SK-N-DZ (cell line): ENCODE measurements at places on chromosomes 7 and 10.
A peak's percentile ranks its signal among the peaks of the same experiment; 100 is the strongest.

DNA sequence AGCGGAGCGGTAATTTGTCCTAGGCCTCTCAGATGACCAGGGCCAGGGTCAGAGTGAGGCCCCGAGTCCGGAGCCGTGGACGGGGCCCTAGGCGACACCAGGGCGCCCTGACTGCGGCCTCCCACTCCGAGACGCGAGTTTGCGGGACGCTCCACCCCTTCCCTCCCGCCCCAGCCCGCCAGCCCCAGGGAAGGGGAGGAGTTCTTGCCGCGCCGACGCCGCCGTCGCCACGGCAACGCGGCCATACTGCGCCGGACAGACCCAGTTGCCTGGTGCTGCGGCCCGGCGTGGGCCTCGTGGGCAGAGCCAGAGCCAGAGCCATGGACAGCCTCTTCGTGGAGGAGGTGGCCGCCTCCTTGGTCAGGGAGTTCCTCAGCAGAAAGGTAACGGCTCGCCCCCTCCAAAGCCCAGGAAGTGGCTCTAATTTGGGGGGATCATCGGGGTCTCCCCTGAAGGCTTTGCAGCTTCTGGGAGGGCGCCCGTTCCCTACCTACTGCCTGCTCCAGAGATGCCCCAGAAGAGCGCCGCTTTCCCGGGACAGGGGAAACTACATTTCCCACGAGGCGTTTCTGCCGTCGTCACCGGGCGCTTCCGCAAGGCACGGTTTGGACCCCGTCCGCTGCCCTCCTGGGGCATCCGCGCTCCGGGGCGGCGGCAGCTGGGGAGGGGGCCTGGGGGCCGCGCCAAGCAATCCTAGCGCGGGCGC lies at the start of gene MINDY4:
TSS of gene MINDY4 (plus strand) at position 244 of the 706 bp plus-strand sequence. CDS start at position 321, 77 bp downstream.
- DNase-seq, result peak; percentile 82

- no peak for DNase-seq
Observed at GRCh38 chr7:137160236-137160635, 183.3 kb downstream of the PTN start.

DNA sequence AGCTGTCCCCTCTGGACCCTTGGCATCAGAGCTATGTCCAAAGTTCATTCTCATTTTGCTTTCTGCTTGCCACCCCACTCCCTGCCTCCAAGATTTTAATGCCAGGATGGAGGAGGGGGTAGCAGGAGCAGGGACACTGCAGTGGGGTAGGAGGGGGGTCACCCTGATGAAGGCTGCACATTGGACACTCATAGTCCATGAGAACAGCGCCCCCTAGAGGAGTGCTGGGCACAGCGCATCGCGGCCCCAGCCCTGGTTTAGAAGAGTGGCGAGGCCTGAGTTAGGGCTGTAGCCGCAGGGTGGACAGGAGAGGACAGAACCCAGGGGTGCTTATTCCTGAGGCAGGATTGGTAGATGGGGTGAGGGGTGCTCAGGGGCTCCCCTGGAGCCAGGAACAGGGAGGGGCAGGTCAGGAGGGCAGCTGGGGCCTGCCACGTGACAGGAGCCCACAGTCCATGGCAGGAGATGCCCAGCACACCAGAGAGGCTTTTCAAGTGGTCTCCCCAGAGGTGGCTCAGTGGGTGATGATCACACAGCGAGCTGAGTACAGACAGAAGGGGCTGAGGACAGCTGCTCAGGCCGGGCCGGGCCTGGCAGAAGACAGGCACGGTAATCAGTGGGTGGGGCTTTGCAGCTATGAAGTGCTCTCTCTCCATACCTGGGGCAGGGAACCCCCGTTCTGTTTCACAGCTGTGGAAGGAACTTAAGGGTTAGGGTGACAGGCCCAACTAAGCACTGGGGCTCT lies 71.4 kb downstream of the NEURL1 start:
- DNase-seq, result no peak

- no peak for DNase-seq
Observed at GRCh38 chr10:29611781-29612381, 22.9 kb downstream of the SVIL start.

DNA sequence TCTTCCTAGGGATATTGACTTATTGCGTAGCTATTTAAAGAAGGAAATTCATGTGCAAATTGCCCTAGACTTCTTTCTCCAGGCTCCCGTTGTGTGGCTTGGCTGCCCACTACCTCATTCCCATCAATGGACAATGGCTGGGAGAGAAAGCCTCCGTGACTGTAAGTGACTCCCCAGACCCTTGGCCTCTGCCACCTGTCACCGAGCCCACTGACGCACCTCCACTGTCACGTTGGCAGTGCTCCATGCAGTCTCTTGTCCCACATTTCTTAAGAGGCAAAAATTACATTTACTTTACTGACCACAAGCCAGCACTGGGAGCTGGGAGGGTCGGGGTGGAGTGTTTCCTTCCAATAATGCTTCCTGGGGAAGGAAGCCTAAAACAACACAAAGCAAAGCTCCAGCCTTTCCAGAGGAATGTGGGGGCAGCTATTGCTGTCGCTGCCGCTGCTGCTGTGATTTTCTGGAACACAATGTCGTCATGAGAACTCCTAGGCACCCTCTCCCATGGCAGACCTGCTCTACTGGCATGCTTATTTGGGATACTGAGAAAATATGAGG lies 89.7 kb upstream of the STEAP1B start:
- no peak for DNase-seq

GRCh38 chr10:4048236-4048864 lies 263.3 kb upstream of the KLF6 start:
- no peak for DNase-seq

- DNase-seq, result no peak
Observed at GRCh38 chr10:122308417-122309141, 37.5 kb downstream of the BTBD16 start.

- no peak for DNase-seq
Observed at GRCh38 chr10:71424496-71425194, 27.9 kb downstream of the CDH23 start.

DNA sequence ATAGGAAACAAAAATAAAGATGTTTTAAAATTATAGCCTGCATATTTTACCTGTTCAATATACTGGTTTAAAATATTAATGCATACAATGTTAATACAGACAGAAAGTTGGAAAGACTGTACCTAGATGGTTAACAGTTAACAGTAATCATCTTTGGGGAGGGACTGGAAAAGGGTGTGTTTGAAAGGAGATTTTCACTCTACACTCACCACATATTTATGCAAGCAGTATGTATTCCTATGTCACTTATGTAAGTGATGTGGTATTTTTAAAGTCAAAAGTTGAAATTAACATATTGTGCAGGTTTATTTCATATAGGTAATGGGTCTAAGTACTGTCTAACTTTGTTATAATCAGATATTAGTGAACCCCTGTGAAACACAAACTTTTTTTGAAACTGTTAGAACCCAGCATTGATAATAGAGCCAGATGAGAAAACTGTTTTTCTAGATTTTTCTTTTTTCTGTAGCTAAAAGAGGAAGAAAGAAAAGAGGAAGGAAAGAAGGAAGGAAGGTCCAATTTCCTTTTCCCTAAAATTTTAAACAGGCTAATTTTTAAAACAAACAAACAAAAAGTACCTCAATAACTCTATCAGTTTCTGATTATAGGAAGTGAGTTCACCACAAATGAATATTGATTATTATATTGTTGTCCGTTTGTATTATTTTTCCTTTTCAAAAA lies 9.0 kb upstream of the STARD3NL start:
- no peak for DNase-seq

DNA sequence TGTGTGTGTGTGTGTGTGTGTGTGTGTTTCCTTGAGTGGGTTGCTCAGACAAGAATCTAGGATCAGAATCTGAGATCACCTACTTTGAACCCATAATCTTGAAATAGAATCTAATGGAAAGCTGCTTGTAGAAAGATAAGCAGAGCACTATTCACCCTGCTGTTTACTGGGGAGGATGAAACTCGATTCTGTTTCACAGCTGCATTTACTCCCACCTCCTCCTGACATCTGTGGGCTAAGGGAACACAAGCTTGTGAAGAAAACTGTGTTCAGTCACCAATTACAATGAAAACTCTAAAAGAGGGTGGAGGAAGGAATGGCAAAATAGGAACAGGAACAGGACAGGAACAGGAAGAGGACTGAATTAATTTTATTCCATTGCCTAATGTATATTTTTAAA lies 269.5 kb downstream of the TSPAN12 start:
- no peak for DNase-seq

DNA sequence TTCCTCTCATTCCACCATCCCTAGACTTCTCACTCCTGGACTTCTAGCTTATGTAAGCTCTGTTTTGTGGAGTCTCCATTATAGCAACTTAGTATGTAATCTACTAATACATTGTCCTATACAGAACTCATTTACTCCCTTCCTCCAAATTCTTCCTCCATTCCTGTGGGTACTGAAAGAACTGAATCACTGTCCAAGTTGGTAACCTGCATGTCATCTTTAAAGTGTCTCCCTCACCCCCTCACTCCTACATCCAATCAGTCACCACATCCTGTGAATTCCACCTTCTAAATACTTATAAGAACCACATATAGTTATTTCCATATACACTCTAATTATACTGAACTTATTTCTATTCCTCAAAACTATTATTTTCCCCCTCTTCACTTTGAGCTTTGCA lies 20.3 kb downstream of the AASS start:
- no peak for DNase-seq

DNA sequence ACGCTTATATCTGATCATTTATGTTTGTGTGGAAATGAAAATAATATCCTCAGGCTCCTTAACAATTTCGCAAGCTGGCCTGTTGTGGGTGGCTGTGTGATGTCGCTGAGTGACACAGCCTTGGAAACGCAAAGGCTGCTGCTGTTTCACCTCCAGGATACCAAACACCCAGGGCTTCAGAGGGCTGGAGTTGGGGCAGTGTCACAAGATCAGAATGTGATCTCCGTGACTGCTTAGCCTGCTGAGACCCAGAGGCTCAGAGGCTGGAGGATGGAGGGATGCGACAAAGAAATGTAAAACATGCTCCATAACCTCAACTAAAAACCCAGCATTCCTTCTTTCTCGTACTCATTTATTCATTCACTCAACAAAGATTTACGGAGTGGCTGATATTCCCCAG lies 37.2 kb upstream of the BMPER start:
- DNase-seq, result no peak

GRCh38 chr7:112791465-112792168 lies 1.4 kb upstream of the TMEM168 start:
- no peak for DNase-seq

DNA sequence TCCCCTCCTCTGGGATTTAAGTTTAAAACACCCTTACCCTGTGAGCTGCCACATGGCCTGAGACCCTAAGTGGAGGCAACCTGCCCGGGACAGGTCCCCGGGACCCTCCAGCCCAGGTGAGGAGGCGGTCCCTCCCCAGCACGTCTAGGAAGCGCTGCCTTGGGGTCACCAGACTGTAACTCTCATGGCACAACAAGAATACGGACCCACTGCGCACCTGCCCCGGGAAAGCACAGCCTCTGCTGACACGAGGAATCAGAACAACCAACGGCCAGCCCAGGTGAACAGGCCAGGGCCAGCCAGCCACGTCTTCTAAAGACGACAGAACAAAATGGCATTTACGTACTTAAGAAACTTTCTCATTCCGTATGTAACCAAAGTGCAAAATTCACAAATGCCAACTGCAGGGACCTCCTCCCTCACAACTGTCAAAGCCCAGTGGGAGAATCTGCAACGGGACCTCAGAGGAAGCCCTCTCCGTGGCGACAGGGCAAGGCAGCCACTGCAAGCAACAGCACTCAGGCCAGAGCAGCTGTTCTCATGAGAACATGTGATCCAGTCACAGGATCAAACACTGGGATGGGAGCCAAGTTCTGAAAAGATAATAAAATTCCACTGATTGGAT lies 208.4 kb downstream of the DIP2C start:
- peak; percentile 55 for DNase-seq

DNA sequence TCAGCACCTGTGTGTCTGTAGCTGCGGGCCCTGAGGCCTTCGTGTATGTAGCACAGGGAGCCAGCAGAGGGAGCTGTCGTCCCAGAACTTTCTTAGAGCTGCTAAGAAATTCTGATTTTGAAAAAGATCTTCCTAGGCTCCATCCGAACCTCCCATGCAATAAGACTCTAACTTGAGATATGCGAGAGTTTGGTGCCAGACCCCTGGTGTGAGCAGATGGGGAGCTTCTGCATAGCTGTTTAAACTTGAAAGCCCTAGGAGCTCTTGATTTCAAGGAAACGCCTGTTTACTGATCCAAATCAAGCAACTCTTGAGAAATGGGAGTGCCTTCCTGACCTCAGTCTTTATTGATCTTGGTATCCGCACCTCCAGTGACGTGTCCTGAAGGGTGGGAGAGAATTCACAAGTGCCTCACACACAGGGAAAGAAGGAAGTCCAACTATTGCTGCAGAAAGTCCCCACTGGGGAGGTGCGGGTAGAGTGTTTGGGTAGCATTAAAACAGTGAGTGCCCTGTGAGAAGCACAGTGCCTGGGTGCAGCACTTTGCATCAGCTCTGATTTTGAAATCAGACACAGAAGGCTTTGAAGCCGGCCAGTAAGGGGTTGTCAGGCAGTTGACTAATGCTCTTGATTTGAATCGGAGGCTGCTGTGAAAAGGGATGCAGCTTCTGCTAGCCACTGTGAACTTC lies 66.4 kb upstream of the STRIP2 start:
- peak; percentile 61 for DNase-seq

GRCh38 chr7:156942708-156943090 lies 6.8 kb upstream of the NOM1 start:
- DNase-seq, result no peak

DNA sequence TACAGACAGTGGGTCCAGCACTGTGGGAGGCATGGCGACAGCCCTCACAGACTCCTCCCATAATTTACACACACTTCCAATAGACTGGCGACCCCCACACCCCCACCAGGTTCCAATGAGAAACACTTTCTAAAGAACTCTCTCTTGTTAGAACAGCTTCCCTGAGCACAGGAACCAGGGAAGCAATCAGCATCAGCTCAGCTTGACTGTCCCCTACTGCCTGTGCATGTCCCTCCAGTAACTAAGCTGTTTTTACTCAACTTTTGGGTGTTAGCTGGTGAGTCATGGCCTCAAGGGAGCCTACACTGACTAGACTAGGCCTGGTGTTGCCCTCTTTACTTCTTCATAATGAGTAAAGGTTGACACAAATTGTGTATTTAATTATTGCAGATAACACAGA lies 32.6 kb upstream of the HERPUD2 start:
- peak; percentile 56 for DNase-seq

GRCh38 chr10:127149501-127150081 lies 46.8 kb downstream of the INSYN2A start:
- DNase-seq, result no peak

DNA sequence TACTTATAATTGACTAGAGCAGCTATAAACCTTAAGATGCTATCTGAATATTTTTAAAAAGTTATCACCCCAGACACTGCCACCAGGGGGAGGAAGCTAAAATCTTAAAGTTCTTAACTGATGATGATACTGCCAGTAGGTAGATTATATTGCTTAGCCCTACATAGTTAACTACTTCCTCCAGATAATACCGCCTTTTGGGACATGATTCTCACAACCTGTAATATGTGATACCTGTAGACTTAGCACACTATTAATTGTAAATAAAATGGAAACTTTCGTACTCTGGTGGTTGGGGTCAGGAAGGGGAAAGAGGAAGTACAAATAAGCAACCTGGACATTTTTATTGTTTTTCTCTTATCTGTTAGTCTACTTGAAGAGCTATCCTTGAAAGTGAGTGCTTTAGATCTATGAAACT lies 268.9 kb downstream of the ADK start:
- DNase-seq, result no peak
